Small intestine (tissue), 16 donors: ENCODE measurements at places on chromosomes 5 and 9.
A peak's percentile ranks its signal among the peaks of the same experiment; 100 is the strongest.

GRCh38 chr5:77670526-77670925, 32.0 kb upstream of the OTP start:
- DNase-seq: no peak
- no peak overlapping the region for H3K27ac ChIP-seq
- H3K4me3 ChIP-seq: no peak overlapping the region
- H3K4me1 ChIP-seq: no peaks in the 10 kb centered on the region

GRCh38 chr9:129885018-129885669, 49.9 kb downstream of the USP20 start:
- peaks cover 7% of the 10 kb centered on the region for H3K27me3 ChIP-seq
- DNase-seq: peak; percentile 45
- H3K27ac ChIP-seq: peak overlapping the region; percentile 68
- peak overlapping the region; percentile 43 for H3K4me3 ChIP-seq
- peaks cover 35% of the 10 kb centered on the region for H3K36me3 ChIP-seq
- peaks cover 24% of the 10 kb centered on the region for H3K4me1 ChIP-seq

DNA sequence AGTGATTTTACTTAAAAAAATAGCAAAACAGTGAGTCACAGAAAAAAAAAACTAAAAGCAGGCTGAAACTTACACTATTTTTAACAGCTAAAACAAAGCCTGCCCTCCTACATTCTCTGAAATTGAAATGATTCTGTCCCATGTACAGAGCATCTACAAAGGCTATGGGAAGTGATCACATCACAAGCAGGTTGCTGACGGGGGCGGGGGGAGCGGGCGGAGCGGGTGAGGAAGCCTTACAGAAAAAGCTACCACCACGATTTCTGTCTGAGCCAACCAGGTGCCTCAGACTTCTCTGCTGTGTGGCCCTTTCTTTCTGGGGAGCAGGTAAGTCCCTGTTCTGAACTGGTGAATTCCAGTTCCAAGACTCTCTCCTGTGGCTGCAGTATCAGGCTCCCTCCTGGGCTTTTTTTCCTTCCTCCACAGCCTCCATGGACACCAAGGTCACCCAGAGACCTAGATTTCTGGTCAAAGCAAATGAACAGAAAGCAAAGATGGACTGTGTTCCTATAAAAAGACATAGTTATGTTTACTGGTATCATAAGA, 104.9 kb downstream of the ANKRD18B start:
- no peak overlapping the region for H3K4me3 ChIP-seq
- H3K4me1 ChIP-seq: no peaks in the 10 kb centered on the region
- no peaks in the 10 kb centered on the region for H3K36me3 ChIP-seq
- no peak overlapping the region for H3K27ac ChIP-seq
- H3K27me3 ChIP-seq: peaks cover 1% of the 10 kb centered on the region
- DNase-seq: no peak

GRCh38 chr5:126366199-126366560, 57.0 kb upstream of the GRAMD2B start:
- peaks cover 34% of the 10 kb centered on the region for H3K4me1 ChIP-seq
- DNase-seq: peak; percentile 35
- no peaks in the 10 kb centered on the region for H3K27me3 ChIP-seq
- no peaks in the 10 kb centered on the region for H3K36me3 ChIP-seq

- no peaks in the 10 kb centered on the region for H3K27me3 ChIP-seq
- no peak overlapping the region for H3K4me3 ChIP-seq
- H3K36me3 ChIP-seq: no peaks in the 10 kb centered on the region
- no peaks in the 10 kb centered on the region for H3K4me1 ChIP-seq
- no peak for DNase-seq
Observed at GRCh38 chr5:155605920-155606319, 592.4 kb downstream of the KIF4B start.
